Activated CD4-positive, alpha-beta memory T cell treated with anti-CD3 and anti-CD28 coated beads, Interleukin-2, amount 10 ng/mL, durations not matched to agents 7 days and 5 days (primary cell): ENCODE measurements at places on chromosomes 5 and 9. TPM values are rescaled to one million over a fixed set of nuclear protein-coding genes. Genes with fewer than 3 reads are reported as not detected.

The SPATA31A3 gene
- not detected for total RNA-seq

The CSF2 gene
- 32.7 TPM for total RNA-seq

The FBP1 gene
- total RNA-seq, result 0.65 TPM

GRCh38 chr5:143920772-143921171 lies 108.8 kb downstream of the HMHB1 start:
- no peak for DNase-seq

- no peak for DNase-seq
Measured at GRCh38 chr5:139454568-139455290, 7.8 kb downstream of the ECSCR start.

- DNase-seq, result no peak
Measured at GRCh38 chr5:37954561-37954960, 114.7 kb upstream of the GDNF start.

- no peak for DNase-seq
Measured at GRCh38 chr9:114613087-114613486, 2.0 kb downstream of the TMEM268 start.

GRCh38 chr5:145554399-145554798 lies 280.7 kb downstream of the PRELID2 start:
- DNase-seq, result no peak
